Hepatocyte (in vitro differentiated cells): ENCODE measurements at places on chromosomes 5 and 9. TPM values are rescaled to one million over a fixed set of nuclear protein-coding genes. Genes with fewer than 3 reads are reported as not detected.

DNA sequence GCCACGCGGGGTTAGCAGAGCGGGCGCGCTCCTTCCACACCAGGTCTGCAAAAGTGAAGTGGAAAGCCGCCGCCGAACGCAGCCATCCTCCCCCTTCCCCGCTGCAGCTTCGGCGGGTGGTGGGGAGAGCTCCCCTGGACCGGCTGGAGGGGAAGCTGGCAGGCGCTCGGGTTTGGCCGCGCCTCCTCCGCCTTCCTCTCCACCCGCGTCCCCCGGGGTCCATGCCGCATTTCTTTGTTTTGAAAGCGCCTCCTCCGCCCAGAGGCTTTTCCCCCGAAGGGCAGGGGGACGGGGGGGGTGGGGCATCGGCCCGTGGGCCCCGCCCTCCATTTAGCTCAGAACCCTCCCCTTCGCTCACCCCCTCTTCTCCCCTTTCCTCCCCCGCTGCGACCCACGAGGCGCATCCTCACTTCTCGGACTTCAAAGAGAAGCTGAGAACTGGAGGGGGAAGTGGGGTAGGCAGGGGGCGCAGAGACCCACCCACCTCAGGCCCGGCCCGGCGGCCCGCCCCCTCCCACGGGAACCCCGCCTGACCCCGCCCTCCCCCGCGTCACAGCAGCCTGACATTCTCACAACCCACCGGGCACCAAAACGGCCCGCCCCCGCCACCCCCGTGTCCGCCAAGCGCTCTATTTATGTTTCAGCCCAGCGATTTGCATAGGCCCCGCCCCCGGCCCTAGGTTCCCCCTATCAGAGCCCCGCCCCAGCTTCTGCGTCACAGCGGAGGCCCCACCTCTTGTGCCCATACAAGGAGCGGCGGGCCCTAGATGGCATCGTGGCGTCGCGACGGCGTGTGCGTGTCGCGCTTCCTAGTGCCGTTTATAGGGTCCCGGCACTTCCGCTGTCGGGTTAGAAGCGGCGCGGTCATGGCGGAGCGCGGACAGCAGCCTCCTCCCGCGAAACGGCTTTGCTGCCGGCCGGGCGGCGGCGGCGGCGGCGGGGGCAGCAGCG, at the start of gene ZSWIM6:
TSS of gene ZSWIM6 (plus strand) at position 852 of the 951 bp plus-strand sequence. CDS start at position 867, 15 bp downstream.
- peak within 1 kb of the TSS; percentile 98 for H3K27ac ChIP-seq
- DNase-seq: peak; percentile 100
- H3K27me3 ChIP-seq: no peaks in the 10 kb centered on the region
- H3K36me3 ChIP-seq: no peaks in the 10 kb centered on the region
- H3K4me3 ChIP-seq: peak within 1 kb of the TSS; percentile 88

- no peak overlapping the region for H3K4me3 ChIP-seq
- H3K36me3 ChIP-seq: no peaks in the 10 kb centered on the region
- H3K27ac ChIP-seq: no peak overlapping the region
- H3K4me1 ChIP-seq: no peaks in the 10 kb centered on the region
Measured at GRCh38 chr9:135136991-135137832, 49.7 kb downstream of the OLFM1 start.

- no peaks in the 10 kb centered on the region for H3K27me3 ChIP-seq
- no peak overlapping the region for H3K27ac ChIP-seq
- H3K36me3 ChIP-seq: no peaks in the 10 kb centered on the region
Measured at GRCh38 chr5:7517006-7517405, 121.1 kb downstream of the ADCY2 start.

The SPATA31D4 gene
- total RNA-seq: not detected in 2 replicates

- DNase-seq: no peak
- H3K27me3 ChIP-seq: no peaks in the 10 kb centered on the region
- H3K4me1 ChIP-seq: no peaks in the 10 kb centered on the region
- H3K27ac ChIP-seq: no peak overlapping the region
Measured at GRCh38 chr5:56190497-56190896, 42.6 kb downstream of the ANKRD55 start.

The CDC23 gene
- total RNA-seq: 32.3 and 33.2 TPM in 2 replicates

GRCh38 chr5:93249651-93250289, 331.2 kb downstream of the NR2F1-AS1 start:
- DNase-seq: no peak
- no peaks in the 10 kb centered on the region for H3K27me3 ChIP-seq
- no peaks in the 10 kb centered on the region for H3K36me3 ChIP-seq
- H3K4me3 ChIP-seq: no peak overlapping the region
- H3K27ac ChIP-seq: peak overlapping the region; percentile 22

- H3K27me3 ChIP-seq: no peaks in the 10 kb centered on the region
- no peak overlapping the region for H3K4me3 ChIP-seq
- DNase-seq: no peak
- no peak overlapping the region for H3K27ac ChIP-seq
- H3K36me3 ChIP-seq: no peaks in the 10 kb centered on the region
- no peaks in the 10 kb centered on the region for H3K4me1 ChIP-seq
Measured at GRCh38 chr5:4540375-4541173, 599.6 kb upstream of the ADAMTS16 start.

The COL23A1 gene
- 0.84 and 5.1 TPM in 2 replicates for total RNA-seq
